ENCODE measurements at places on chromosomes 5 and 9.
A peak's percentile ranks its signal among the peaks of the same experiment; 100 is the strongest.

DNA sequence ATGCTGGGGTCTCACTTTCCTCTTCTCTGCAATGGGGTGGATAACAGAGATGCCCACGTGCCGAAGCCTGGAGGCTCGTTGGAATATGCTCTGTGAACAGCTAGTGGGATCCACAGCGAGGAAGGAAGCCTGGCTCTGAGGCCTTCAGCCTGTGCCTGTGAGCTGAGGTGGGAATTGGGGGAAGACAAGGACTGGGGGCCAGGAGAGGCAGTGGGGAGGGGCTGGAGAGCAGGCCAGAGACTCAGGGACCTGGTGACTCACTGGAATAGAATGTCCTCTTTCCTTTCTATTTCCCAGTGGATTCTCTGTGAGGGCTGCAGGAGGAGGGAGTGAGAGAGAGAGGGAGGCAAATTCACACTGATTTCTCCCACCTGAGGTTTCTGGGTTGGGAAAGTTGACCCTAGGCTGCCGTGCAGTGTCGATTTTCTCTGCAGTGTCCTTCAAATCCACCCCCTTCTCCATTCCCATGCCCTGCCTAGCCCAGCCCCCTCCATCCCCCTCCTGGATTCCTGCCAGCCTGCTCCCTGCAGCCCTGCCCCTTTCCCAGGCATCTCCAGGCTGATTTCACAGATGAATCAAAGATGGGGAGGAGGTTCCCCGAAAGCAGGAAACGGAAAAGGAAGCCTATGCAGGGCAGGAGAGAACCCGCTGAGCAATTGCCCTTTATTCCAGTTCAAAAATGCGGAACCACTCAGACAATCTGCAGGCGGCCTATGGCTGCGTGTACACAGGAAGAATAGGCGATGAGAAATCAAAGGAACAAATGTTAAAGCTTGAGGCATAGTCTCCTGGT is 1.4 kb upstream of the SPAAR start:
- DNase-seq: peak; percentile 97

GRCh38 chr5:135016861-135017290 is 17.2 kb downstream of the PITX1 start:
- DNase-seq: no peak

- peak; percentile 4 for DNase-seq
Observed at GRCh38 chr5:102223542-102224477, 72.3 kb downstream of the SLCO4C1 start.

- peak; percentile 89 for DNase-seq
Observed at GRCh38 chr9:25678147-25678666, at the start of gene TUSC1. TUSC1 (minus strand) TSS chr9:25678444; CDS start chr9:25678312, 132 bp downstream.

DNA sequence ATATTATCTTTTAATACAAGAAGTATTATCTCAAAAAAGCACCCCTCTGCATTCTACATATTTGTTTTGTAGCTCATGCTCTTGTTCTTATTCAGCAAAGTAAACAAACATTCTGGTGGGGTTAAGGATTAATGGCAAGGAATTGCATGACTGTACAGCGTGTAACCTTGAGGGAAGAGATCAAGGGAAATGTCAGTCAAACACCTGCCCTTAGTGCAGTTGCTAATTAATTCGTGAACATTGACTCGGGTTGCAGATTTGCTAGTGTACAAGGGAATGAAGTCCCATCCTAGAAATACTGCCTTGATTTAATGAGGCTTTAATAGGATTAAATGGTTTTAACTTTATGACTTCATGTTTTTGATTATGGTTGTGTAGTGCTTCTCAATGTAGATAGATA is 1758.1 kb downstream of the MAT2B start:
- no peak for DNase-seq

DNA sequence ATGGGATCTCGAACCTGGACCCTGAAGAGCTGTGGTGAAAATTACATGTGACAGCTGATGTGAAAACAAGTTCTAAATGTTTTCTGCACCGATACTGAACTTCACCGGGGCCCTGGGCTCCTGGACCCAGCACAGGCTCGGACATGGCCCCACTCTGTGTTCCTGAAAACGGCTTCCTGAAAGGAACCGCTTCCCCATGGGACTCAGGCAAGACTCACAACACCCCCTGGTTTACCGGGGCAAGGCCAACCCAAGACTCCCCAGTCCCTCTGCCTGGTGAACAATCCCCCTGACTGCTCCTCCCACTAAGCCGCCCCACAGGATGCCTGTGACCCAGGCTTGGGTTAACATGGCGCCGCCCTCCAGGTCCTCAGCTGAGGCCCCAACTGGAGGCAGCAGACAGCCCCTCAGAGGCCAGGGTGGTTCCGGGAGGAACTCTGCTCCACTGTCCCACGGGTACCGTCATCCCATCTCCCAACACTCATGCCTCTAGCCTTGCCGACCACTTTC is 124.5 kb upstream of the FOXD4L5 start:
- DNase-seq: no peak

- DNase-seq: no peak
Observed at GRCh38 chr5:160850421-160850820, 1.6 kb downstream of the ATP10B start.

- no peak for DNase-seq
Observed at GRCh38 chr5:40991168-40991980, 79.8 kb downstream of the MROH2B start.

- DNase-seq: peak; percentile 62
Observed at GRCh38 chr5:119274767-119275130, 81.1 kb upstream of the TNFAIP8 start.

DNA sequence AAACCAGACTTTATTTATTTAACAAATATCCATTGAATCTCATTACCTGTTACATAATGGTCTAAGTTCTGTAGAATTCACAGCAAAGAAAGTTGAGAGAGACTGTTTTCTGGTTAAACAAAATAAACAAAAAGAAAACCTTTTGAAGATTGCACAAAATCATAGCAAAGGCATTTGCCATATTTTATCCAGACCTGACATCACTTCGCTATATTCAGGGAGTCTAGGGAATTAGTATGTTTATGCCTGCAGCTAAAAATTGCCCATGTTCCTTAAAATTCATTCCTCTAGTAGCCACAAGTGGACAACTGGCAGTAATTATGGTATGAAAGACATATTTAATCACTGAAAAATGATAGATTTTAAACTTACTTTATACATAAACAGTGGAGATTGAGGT is 577.0 kb upstream of the DAB2 start:
- DNase-seq: peak; percentile 18

- DNase-seq: no peak
Observed at GRCh38 chr5:170368586-170368985, 20.6 kb downstream of the KCNMB1 start.

DNA sequence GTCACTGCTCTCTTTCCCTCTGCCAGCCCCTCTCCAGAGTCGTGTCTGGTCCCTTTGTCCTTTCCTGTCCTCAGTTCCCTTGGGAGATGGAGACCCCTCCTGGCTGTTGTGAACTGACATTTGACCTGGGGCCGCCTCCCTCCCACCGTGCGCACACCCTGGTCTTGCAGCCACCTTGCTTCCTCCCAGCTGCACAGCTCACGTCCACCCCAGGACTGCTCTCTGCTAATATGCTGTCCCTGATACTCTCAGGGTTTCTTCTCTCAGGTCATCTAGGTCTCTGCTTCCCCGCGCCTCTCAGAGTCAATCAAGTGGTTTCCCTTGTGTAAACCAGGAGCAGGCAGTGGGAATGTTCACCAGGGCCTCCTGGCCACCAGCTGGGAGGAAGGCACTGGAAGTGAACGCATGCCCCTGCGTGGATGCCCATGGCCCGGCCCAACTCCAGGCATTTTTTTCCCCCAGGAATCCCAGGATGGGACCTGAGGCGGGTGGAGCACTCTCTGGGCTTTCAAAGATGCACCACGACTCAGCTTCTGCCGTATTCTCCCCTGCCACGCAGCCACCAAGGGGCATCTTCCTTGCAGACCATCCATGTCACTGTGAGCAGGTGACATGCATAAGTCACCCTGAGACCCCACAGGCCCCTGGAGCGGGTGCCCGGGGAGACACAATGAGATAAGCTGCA is 142.4 kb downstream of the OLFM1 start:
- no peak for DNase-seq

DNA sequence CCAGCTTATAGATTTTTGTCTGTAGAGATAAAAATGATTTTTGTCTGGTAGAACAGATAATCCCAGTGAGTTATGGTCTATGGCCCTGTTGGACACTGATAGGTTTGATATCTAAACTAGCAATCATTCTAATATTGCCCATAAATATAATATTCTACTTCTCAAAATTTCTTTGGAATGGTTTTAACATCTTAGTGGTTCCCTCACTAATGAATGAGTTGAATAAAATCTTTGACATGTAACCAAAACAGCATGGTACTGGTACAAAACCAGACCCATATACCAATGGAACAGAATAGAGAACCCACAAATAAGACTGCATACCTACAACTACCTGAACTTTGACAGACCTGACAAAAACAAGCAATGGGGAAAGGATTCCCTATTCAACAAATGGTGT is 219.7 kb downstream of the SEC61B start:
- no peak for DNase-seq

GRCh38 chr9:16060436-16061129 is 507.7 kb downstream of the CCDC171 start:
- no peak for DNase-seq

- DNase-seq: no peak
Observed at GRCh38 chr5:94209774-94210355, 408.5 kb downstream of the KIAA0825 start.

GRCh38 chr5:123708074-123708806 is 196.3 kb downstream of the CSNK1G3 start:
- peak; percentile 100 for DNase-seq

- DNase-seq: no peak
Observed at GRCh38 chr9:102087141-102087540, 348.7 kb upstream of the GRIN3A start.

DNA sequence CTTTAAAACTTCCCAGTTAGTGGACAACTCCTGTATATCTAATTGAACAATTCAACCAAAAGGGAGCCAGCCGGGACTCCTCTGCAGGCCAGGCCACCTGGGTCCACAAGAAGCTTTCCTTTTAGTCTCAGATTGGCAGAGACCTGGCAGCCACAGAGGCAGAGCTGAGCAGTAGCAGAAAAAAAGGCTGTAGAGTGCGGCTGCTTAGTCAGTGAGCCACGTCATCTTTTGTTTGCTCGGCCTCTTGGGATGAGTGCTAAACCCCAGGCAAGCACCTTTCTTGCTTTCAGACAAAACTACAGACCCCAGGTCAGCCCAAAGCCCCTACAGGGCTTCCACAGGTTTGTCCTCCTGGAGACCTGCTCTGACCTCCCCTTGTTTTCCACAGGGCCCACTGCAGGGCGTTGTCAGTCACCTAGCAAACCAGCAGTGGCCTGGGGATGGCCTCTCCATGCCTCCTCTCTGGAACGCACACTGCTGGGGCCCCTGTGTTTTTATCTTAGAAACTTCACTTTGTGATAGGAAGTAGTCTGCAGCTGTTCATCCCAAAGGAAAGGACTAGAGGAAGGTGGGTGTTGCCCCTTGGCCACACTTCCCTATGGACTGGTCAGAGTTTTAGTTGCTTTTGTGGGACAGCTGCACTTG is 49.9 kb downstream of the SHB start:
- DNase-seq: peak; percentile 74

GRCh38 chr5:135033901-135034235 is at the start of gene PITX1:
PITX1 (minus strand) TSS chr5:135034228; CDS start chr5:135033881, 347 bp downstream.
- DNase-seq: peak; percentile 13

- DNase-seq: no peak
Observed at GRCh38 chr5:1875281-1875842, 7.4 kb downstream of the IRX4 start.

DNA sequence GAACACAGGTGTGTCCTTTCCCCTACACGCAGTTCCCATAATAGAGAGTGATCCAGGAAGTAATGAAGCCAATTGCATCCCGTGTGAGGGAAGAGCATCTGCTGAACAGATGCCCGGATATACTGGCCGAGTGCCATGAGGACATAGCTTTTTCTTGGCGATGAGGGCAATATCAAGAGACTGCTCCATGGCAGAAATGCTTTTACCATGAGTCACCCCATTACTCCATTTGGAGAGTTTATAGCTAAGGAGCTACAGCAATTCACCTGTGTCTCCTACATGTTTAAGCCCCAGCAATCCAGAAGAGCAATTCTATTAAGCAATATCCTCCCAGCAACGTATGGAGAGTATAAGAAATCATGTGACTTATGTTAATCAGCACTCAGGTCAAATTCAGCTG is 222.0 kb upstream of the KLF4 start:
- DNase-seq: peak; percentile 90

GRCh38 chr5:179416114-179416822 is 71.0 kb upstream of the ADAMTS2 start:
- DNase-seq: no peak

GRCh38 chr5:75335486-75335885 is 1.5 kb upstream of the HMGCR start:
- no peak for DNase-seq

GRCh38 chr5:164449460-164449859 is 944.0 kb downstream of the MAT2B start:
- DNase-seq: no peak

DNA sequence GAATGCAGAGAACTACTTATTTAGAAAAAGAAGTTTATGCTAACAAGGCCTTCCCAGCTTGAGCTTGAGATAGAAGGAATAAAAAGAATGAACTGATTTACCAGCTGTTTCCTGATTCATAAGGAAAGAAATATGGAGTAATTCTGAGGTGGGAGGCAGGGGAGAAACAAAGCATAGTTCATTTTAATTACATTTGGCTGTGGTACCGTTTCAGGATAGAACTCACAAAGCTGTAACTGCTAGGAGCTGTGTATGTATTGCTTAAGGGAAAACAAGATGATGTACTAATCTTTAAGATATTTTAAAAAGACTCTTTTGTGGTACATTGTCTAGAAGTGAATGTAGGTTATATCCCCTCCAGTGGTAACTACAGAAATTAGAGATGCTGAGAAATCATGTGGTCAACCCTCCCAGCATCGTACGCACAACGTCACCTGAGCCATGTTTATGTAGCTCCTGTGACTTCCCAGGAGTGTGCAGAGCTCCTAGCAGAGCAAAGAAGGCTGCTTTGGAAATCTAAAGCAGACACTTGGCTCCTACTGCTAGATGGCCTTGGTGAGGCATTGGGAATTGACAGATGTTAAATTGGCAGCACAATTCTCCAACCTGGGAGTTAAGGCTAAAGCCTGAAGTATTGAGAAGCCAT is 208.3 kb upstream of the VLDLR start:
- peak; percentile 18 for DNase-seq

DNA sequence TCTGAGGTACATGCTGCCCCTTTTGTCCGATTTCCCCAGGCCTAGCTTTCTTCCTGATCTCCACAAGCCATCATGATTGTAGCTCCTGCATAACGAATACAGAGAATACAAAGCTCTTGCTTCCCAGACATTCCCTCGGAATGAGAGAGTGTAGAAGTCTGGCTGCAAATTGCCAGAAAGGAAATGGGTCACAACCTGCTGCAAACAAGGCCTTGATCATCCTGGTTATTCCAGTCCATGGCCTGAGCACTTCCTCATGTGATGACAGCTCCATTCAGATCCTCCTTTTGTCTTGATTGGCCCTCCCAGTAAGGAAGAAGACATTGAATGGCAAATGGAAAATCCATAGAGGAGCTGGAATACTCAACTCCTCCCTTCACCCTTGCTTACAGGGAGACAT is 136.0 kb upstream of the ADRA1B start:
- DNase-seq: no peak

GRCh38 chr5:108531367-108532128 is 149.7 kb upstream of the FBXL17 start:
- DNase-seq: peak; percentile 68
